GM06990 (cell line): ENCODE measurements at places on chromosomes 5 and 9.

DNA sequence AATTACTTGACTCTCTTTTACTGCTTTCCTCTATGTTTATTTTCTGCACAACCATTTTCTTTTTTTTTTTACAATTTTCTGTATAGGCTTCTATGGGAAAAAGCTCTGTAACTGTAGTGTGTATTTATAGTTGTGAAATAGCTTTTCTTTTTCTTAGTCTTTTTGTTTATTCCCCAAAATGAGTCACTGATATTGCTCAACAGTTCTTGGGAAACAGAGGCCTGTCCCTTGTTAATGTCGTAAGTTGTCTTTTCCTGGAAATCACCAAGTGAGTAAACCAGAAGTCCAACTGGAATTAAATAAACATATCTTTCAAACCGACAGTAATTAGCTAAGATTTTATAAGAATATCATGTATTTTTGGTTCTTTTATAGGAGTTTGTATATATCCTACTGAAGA is 325.1 kb upstream of the PRR16 start:
- no peak for DNase-seq

DNA sequence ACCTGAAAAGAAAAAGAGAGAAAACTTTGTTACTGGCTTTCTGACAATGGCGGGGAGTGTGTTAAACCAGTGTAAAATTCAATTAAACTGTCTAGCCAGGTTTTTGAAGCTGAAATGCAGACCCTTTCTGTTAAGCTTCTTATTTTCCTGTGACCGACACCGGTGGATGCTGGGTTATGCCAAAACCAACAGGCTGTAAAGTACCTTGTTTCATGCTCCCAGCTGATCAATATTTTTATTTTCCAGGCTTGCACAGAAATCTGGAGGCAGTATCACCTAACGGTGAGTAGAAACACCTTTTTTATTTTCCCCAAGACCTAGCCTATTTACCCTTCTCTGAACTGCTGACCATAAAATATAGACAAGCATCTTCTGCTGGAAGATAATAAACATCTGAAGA is 94.9 kb upstream of the GRHPR start:
- DNase-seq, result no peak

- DNase-seq, result no peak
Measured at GRCh38 chr9:112731971-112732370, 14.1 kb upstream of the INIP start.

- DNase-seq, result no peak
Measured at GRCh38 chr5:109859537-109859936, 169.8 kb downstream of the MAN2A1 start.

GRCh38 chr5:160230686-160231527 is 1.6 kb downstream of the FABP6 start:
- DNase-seq, result peak; percentile 66

DNA sequence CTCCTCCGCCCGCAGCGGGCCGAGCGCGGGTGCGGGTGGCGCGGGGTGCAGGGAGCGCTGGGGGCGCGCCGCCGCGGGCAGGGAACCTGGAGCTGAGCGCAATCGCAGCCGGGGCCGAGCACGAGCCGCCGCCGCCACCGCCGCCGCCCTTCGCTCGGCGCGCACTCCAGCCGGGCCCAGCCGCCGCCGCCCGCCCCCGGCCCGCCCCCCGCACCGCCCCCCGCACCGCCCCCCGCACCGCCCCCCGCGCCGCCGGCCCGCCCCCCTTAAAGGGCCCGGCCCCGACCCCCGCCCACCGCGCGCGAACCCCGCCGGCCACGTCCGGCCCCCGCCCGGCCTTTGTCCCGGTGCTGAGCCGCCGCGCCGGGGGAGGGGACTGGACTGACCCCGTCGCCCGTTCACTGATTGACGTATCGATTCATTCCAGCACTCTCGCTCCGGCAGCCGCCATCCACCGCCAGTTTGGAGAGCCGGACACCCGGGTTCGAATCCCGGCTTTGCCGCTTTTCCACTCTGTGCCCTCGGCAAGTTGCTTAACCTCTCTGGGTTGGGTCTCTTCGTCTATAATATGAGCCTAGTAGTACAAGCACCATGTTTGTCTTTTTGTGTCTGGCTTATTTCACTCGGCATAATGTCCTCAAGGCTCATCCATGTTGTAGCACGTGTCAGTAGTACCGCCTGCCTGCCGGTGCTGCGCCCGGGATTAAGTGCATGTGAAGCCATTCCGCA is at the start of gene SH3PXD2B:
TSS of gene SH3PXD2B (minus strand) at position 168 of the 729 bp plus-strand sequence. CDS start 173 bp downstream, outside the sequence.
- peak; percentile 39 for DNase-seq

DNA sequence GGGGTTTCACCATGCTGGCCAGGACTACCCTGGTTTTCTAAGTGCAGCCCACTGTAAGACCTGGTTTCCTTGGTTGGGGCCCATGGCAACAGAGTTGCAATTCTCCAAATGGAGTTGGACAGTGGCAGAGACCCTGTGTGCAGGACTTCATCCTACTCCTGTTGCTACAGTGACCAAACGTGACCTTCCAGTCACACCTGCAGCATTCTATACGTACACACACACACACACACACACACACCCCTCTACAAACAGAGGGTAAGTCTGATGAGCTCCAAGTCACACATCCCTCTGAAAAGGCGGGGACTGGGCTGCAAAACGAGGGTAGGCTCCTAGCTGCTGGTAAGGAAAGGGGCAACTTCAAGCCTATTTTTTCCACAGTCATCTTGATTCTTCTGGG is 23.6 kb downstream of the LHFPL2 start:
- DNase-seq, result no peak

DNA sequence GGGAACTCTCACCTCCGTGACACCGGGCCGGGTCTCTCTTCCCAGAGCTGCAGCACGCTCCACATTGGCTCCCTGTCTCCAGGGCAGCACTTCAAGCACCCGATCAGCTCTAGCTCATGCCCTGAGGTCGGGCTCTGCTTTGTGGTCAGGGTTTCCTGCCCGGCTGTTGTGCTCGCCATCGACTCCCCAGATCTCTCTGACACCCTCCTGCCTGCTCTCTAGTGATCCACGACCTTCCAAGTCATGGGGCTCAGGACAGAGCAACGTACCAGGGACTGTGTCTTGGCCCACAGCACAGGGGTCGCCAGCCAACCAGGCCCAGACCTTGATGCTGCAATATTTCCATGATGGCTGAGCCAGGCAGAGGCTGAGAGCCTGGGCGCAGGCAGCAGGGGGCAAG is 45.1 kb downstream of the PRRT1B start:
- no peak for DNase-seq

DNA sequence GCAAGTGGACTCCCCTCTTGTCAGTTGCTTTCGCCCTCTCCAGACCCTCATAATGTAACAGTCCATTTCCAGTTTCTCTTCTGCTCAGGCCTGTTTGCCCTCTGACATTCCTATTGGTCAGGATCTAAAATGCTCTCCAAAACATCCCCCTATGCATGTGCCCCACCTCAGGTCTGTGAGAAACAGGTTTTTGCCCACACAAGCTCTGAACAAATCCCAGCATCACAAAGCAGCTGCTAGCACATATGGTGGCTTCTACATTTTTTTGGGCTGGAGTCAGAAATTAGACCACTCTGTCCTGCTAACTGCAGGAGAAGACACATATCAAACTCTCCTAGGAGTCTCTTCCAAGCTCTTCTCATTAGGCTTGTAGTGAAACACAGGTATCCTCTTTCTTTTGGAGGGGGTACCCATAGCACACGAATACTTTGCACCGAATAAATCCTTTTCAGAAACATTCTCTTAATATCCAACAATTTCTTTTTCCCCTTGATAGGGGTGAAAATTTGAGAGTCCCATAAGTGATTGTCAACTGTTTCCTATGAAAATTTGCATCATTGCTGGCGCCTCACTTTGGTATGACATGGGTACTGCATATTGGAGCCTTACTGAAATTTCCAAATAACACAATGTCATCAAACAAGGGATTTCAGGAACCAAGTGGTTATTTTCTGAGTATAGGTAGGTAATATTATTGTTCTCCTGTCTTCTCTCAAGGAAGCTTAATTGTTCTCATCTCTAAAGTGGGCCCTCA is 19.3 kb upstream of the HSPA9 start:
- no peak for DNase-seq

DNA sequence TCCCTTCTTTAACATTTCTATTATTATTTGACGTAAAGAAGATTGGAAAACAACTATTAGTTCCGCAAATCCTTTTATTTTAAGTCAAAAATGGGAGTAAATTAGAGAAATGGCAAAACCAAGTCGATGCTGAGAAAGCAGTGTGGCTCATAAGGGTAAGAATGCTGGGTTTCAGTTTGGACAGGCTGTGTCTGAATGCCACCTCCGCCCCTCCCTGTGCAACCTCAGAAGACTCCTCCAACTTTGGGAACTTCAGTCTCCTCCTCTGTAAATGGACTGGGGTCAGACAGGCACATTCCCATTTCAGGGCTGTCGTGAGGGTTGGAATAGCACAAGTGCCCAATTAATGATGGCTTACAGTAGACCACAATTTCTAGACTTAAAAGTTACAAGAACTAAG is 154.0 kb downstream of the GABBR2 start:
- no peak for DNase-seq

DNA sequence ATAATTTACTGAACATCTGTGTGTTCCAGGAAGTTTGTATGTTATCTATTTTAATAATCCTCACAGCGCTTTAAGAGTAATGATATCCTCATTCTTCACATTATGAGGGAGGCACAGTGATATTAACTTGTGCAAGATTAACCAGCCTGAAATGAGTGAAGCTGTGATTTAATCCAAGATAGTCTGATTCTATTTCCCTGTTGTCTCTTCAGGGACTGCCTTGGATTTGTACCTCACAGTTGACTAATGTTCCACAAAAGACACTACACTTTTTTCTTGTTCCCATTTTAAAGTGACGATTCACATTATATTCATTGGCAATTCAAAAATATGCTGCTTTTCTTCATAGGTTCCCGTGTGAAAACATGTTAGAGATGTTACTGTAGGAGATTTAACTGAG is 125.3 kb upstream of the GNA14 start:
- no peak for DNase-seq

- DNase-seq, result no peak
Measured at GRCh38 chr9:126114409-126114760, 212.2 kb upstream of the MVB12B start.

DNA sequence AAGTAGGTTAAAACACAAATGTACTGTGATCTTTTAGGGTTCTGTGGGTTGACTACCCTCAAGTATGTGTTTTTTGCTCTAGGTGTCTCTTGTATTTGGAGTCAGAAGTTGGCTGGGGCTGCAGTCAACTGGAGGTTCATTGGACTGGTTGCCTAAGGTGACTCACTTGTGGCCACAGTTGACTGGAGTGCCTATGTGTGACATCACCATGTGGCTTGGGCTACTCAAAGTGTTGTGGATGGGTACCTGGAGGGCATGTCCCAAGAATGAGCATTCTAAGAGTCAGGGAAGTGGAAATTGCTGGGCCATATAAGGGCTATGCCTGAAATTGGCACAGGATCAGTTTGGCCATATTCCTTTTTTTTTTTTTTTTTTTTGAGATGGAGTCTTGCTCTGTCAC is 27.4 kb downstream of the SNX30 start:
- no peak for DNase-seq

GRCh38 chr9:134181648-134182034 is 17.3 kb upstream of the RNU6ATAC start:
- peak; percentile 2 for DNase-seq

DNA sequence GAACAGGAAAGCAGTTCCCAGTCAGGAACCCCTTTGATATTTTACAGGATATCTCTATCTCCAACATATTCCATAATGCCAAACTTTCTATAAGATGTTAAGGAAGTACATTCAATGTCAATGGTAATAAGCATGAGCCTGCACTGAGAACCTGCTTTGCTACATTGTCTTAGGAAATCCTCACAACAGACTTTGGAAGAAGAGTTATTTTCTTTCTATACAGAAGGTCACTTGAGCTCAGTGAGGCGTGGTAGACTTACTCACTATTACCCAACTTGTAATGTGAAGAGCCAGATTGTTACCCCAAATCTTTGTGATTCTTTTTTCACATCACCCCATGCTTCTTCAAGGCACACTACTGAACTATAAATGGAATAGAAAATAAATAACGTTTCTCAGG is 435.9 kb downstream of the DNAH5 start:
- no peak for DNase-seq

DNA sequence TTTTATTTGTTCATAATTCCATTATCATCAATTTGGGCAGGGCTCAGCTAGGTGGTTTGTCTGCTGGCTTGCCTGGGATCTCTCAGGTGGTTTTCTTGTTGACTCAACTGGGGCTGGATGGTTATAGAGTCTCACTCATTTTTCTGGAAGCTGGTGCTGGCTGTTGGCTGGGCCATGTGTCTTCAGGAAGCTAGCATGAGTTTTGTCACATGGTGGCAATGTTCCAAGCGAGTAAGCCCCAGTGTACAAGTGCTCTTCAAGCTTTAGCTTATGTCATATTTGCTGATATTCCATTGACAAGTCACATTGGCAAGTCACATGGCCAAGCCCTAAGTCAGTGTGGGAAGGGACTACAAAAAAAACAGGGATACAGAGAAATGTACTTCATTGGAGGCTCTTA is 2.3 kb upstream of the RASEF start:
- no peak for DNase-seq

DNA sequence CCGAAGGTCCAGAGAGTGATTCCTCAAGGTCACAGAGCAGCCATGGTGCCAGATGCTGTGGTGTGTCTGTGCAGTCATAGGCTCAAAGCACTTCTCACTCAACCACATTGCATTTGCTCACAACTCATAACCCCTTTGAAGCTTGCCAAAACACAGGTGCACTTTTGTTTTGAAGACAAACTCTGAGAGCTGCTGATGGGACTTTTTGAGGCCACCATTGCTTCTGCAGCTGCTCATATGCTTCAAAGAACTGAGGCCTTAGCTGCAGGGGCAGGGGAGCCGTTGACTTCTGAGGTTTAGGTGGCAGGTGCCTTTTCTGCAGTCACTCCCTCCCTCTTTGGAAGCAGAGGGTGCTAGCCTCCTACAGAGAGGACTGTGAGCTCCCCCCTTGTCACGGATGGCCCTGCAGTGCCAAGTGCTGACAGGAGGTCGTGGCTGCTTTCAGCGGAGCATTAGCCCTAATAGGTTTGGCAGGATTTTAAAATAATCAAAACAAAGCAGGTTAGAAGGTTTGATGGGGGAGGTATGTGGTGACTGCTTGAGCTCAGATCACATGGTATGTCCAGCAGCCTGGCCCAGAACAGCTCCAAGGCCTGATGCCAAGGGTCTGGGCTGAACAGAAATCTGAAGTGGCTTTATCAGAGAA is 232.1 kb downstream of the MAN2A1 start:
- peak; percentile 6 for DNase-seq
